Stimulated activated CD4-positive, alpha-beta T cell treated with anti-CD3 and anti-CD28 coated beads, Interleukin-12 subunit alpha, Interleukin-12 subunit beta, amount 100 ng/mL, for 48 hours (primary cell): ENCODE measurements at places on chromosomes 12 and 14.

DNA sequence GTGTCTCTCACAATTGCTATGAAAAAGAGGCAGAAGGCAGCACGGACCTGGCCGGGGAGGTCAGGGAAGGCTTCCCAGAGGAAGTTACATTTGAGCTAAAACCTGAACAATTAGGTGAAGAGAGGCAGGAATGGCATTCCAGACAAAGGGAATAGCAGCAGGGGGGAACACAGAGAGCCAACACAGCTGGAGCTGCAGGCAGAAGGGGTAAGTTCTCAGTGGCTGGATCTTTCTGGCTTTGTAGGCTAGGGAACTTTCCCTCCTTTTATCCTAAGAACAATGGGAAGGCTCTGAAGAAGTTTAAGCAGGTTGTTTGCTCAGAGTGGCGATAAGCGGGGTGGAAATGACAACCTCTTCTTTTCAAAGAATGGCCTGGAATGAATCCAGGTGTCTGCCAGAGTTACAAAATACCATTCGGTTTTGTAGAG lies 100.0 kb downstream of the PRIMA1 start:
- DNase-seq, result no peak

DNA sequence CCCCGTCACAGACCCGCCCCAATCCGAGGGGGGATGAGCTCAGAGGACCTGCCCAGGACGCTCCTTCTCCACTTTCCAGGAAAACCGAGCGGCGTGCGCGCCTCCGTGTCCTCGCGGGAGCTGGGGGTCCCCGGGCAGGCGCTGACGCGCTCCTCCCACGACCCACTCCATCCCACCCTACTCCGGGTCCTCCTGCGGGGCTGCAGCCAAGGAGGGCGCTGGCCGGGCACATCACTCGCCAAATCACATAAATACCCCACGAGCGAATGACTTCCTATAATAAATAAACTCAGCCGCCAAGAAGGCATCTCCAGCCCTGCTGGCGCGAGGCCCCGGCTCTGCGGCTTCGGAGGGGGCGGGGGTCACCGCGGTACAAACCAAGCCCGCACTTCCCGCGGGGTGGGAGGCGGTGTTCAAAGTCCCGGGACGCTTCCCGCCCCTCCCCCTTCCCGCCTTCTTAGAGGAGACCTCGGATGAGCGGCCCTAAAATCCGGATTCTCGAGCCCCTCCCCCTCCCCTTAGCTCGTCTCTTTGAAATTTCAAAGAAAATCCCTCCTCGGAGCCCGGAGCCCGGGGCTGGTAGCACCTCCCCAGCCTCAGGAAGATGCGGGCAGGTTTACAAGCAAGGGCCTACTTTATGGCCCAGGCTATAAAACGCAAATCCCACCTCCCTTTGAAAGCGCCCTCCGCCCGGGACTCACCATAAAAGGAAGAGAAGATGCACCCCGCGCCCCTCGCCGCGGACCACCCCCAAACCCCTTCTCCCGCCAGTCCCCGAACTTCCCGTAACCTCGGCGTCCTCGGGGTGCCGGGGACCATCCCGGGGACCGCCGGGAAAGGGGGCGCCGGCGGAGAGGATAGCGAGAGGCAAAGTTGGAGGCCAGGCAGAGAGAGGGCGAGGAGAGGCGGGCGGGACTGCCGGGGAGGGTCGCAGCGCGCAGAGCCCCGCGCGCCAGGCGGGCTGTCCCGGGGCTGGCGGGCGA lies 712 bp upstream of the FZD10 start:
- no peak for DNase-seq

DNA sequence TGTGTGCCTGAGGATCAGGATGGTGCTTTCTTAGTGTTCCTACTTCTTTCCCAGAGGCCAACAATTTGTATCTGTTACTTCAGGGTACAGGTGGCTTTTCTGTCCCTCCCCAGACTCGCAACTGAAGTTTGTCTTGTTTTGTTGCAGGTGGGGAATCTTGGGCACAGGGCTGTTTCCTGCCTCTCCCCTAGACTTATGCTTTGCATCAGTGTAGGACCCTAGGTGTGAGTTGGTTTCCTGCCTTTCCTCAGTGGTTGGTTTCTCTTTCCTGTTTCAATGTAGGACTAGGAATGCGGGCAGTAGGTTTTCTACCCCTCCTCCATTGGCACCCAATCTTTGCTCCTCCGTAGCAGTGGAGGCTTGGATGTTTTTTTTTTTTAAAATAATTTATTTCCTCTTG lies 87.0 kb downstream of the TRMT5 start:
- DNase-seq, result no peak

DNA sequence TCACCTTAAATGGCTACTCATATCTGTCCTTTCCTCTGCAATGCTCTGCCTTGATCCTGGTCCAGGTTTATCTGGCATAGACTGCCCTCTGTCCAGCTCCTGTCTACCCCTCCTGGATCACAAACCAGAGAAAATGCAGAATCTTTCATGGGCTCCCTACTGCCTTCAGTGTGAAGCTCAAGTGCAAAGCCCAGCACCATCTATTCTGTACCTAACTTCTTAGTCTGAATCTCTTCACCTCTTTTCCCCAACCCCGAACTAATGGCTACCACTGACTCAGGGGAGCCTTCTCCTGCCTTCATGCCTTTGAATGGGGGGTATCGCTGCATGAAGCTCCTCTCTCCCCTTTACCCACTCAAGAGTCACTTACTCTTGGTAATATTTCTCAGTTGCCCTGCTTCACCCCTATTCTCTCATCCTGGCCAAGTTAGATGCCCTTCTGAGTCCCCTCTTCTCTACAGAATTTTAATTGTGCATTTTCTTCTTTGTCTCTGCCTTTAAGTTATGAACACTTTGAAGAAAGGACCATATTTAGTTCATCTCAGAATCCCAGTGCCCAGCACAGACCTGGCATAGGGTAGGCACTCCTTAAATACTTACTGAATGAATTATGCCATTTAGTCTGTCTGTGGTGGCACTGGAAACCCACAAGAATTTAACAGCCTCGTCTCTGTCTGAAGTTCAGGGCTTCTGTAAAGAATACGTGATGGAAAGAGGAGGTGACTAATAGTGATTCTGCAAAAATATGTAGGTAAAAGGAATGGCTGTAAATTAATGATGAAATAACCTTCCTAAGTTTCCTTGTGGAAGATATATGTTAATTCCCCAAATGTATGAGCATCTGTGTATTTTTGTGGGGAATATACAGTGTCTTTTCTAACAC lies 191.3 kb upstream of the AMIGO2 start:
- no peak for DNase-seq

- no peak for DNase-seq
These were observed 98.8 kb downstream of the CALM1 start for GRCh38 chr14:90495357-90496276.

DNA sequence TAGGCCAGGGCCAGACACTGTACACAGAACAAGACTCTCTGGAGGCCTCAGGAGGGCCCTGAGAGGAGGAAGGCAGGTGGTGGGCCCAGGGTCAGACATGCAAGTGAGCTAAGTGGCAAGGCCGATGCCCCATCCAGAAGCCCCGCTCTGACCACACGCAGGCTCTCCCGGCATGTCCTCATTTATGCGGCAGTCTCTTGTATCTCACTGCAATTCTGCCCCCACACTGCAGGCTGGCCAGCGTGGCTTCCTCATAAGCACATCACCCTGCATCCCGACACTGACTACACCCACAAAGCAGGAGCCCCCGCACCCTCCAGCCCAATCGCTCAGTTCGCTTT lies 17.5 kb downstream of the SSH1 start:
- DNase-seq, result no peak

GRCh38 chr12:113416091-113416754 lies 6.0 kb upstream of the SDSL start:
- no peak for DNase-seq

- no peak for DNase-seq
These were observed 6.1 kb downstream of the ERBB3 start for GRCh38 chr12:56086096-56086495.

DNA sequence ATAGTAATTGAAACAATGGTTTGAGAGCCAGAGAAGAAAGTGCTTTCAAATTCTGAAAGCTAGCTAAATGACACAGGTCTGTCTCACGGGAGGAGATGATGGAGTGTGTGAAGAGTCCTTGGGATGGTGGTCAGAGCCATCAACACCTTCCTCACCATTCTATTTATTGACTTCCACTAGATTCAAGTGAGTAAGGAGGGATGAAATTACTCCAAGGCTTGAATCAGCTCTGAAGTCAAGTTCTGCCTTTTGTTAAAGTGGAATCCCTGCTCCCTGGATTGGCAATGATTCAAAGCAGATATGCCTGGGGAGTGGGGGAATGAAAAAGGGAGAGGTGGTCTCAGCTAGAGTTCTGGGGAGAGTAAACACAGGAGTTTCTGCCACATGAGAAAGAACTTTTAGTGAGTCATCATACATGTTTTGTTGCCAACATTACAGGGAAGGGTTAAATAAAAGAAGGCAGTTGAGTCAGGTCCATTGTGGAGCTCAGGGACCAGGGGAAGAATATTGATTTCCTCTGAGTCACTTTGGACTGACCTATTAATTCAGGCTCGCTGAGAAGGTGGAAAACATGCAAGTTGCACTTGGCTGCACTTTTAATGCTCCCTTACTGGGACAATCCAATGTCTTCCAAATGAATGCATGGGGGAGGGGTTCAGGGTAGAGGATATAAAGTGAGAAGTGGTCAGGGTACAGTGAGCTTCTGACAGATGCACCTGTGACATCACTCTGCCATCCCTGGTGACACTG lies 142.7 kb downstream of the TBX5 start:
- no peak for DNase-seq

GRCh38 chr14:96586921-96587822 lies 85.0 kb downstream of the PAPOLA start:
- no peak for DNase-seq

DNA sequence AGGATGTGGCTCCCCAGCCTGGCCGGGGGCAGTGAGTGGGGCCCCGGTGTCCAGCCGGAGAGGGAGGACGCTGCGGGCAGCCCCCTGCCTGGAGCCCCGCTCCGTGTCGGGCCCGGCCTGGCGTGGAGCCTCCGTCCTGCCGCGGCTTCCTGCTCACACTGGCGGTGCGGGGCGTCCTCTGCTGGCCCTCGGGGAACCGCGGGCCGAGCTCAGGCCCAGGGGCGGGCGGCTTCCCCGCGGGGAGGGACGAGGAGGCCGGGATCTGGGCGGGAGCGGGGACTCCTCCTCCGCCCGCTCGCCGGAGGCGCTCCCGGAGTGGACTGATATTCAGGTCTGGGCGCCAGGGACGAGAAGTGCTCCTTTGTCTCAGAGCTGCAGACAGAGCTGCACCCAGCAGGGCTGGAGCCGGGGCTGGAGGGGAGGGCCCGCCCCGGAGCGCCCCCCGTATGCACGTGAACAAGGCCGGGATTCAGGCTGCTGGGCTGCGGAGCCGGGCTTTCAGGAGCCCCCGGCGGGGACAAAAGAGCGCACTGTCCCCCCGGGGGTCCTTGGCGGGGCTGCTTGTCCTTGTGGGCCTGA lies 2.2 kb downstream of the MMP17 start:
- no peak for DNase-seq

GRCh38 chr14:90450667-90451066 lies 53.8 kb downstream of the CALM1 start:
- no peak for DNase-seq

GRCh38 chr12:110934093-110934852 lies 13.9 kb upstream of the MYL2 start:
- no peak for DNase-seq

DNA sequence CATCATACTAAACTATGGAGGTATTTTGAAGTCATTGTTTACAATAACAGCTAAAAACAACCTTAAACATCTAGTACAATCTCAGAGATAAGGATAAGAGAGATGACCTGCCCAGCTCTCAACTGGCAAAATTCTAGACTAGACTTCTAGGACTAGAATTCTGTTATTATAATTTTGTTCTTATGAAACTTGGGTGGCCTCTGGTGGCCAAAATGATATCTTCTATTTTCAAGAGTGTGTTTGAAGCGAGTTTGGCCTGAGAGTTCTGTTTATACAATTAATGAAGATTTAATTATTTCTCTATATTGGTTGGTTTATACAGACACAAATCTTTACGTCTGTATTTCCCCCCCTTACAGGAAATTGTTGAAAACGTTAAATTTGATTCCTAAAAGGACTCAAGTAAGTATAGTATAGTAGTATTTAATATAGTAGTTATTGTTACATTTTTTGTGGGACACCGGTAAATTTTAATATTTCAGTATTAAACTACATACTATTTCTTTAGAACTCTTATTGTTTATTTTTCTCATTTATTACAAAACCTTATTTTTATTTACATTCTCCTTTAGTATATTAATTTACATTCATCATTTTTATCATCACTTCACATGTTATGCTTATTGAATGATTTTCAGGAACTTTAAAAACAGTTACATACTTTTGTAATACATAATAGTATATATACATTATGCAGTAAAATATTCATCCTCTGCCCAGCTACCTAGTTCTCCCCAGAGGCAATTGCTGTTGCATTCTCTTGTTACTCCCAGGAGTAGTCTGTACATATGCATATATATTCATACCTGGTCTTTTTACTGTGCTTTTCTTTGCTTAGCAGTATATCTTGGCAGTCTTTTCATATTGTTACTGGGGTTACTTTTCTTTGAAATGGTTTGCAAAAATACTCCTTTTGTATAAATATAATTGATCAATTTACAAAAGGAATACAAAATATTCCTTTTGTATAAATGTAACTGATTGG lies 6.6 kb downstream of the PPHLN1 start:
- DNase-seq, result no peak

- no peak for DNase-seq
These were observed 44.2 kb downstream of the NOC4L start for GRCh38 chr12:132188451-132188901.

GRCh38 chr12:101064721-101065120 lies 145.3 kb downstream of the SLC5A8 start:
- no peak for DNase-seq
